ENCODE measurements at places on chromosomes 5 and 9.
A peak's percentile ranks its signal among the peaks of the same experiment; 100 is the strongest.

DNA sequence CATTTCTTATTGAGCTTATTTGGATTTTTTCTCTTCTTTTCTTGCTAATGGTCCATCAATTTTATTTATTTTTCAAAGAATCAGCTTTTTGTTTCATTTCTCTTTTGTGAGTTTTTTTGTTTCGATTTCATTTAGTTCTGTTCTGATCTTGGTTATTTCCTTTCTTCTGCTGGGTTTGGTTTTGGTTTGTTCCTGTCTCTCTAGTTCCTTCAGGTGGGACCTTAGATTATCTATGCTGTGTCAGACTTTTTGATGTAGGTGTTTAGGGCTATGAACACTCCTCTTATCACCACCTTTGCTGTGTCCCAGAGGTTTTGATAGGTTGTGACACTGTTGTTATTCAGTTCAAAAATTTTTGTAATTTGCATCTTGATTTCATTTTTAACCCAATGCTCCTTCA, 119.8 kb downstream of the GABRG2 start:
- DNase-seq = no peak

DNA sequence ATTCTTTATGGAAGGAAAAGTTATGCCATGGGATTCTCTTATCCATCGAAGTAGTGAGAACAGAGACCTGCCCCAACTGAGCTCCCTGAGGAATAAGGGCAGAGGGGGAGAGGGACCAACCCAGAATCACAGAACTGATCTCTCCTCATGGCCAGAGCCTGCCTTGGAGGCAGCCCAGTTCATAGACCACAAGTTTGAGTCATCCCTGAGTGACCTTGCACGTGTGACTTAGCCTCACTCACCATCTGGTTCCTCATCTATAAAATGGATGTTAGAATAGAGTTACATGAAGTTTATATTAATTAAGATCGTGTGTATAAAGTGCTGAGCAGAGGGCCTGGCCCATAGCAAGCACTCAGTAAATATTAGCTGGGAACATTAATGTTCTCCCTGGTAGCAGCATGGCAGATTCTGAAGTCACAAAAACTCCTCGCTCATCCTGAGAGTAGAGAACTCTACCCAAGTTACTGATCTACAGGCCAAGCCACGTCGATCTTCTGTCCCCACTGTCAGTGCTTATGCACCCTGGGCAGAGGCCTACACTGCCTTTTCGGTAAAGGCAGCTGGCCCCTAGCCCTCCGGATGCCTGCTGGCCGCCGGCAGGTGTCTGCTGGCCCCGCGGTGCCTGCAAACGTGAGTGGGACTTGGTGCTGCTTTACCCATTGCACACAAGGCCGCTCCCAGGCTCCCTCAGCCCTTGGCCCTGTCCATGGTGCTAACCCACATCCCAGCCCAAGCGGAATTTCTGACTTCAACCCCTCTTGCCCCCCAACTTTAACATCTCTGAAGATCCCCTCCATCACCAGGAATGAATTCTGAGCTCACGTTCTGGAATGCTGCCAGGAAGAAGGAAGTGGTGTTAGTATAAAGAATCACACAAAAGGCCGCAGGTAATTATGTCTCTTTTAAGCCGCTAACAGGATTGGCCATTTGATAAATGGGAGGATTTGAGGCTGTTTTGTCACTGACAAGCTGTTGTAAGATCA, 61.1 kb upstream of the ARAP3 start:
- DNase-seq = peak; percentile 30

DNA sequence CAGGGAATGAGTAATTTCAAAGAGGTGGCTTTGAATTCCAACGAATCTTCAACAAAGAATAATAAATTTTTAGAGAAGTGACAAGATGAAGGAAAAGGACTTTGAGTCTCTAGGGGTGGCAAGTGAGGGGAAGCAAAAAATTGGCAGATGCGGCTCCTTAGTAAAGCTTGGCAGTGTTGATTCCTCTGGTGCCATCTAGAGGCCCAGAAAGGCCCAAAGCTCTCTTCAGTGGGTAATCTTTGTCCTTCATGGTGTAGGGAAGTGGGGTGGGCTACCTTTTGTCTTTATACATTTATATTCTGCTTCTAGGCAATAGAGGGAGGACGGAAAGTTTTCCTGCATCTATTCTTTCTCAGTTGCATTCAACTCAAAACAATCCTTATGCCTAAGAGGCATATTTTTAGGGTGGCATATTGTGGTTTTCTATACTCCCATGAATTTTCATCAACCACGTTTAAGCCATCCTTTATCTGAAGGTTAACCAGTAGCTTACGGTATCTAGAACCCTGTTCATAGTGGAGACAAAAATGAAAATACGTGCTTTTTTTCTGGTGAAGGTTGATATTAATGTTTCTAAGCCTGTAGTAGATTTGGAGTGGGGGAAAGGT, 17.5 kb upstream of the ROPN1L start:
- DNase-seq = peak; percentile 46

- peak; percentile 84 for DNase-seq
Observed at GRCh38 chr9:133008824-133009223, 22.0 kb upstream of the GTF3C5 start.

DNA sequence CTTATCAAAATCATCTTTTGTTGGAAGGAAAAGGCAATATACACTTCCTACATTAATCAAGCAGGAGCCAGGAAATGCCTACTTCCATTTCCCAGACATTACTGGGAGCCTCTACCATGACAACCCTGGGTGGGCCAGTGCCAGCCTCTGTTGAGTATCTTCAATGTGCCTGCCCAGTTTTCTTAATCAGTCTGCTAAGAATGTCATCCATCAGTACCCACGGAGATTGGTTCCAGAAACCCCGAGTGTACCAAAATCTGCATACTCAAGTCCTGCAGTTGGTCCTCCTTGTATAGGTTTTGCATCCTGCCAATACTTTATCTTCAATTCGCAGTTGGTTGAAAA, 82.4 kb downstream of the MARCHF3 start:
- DNase-seq = no peak

GRCh38 chr9:73038613-73039012, 85.8 kb upstream of the ALDH1A1 start:
- no peak for DNase-seq

DNA sequence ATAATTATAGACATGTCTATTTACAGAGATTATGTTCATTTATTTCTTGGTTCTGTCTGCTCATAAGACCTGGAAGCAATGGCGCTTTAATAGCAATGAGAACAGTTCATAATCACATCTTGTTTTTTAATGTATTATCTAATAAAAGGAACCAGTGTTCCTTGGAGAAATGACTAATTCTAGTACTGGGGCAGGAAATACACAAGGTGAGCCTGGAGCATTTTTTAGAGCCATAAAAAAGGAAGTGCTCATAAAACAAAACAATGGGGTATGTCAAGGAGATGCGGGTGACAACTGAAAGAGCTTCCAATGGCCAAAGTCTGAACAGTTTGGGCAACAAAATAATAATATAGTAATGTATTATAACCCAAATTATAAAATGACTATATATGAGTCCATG, 531.9 kb upstream of the CHD1 start:
- no peak for DNase-seq

DNA sequence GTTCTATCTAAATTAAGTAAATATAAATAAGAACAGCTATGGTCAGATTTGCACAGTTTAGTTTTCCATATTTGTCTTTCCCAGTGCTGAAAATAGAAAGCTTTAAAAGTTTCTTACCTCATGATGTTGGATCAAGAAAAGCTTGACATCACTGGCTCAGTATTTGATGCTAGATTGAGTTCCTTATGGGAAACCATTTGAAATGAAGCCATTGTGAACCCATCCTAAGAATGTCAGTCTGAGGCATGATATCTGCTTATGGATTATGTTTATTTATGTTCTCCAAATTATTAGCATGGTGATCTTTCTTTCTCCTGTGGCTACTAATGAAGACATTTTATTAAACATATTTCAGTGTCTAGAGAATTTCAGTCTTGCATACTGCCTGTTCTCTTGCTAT, 143.0 kb downstream of the ADAMTSL1 start:
- no peak for DNase-seq

DNA sequence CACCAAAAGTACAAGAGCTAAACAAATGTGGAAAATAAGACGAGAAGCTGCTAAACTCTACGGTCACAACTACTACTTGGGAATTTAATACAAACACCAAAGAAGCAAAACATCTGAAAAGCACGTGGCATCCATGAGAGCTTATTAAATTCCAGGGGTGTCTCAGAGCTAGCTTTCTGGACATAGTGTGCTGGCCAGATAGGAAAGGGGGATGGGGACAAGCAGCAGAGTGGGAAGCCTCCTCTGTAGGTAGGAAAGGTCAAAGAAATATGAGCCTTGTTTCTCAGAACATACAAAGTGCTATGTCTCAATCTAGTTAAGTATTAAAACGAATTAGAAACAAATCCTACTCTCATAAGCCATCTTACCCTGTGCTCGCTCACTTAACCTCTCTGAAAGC, 51.3 kb upstream of the GOLPH3 start:
- no peak for DNase-seq

- DNase-seq = no peak
Observed at GRCh38 chr9:134989206-134990065, 71.7 kb upstream of the FCN1 start.

DNA sequence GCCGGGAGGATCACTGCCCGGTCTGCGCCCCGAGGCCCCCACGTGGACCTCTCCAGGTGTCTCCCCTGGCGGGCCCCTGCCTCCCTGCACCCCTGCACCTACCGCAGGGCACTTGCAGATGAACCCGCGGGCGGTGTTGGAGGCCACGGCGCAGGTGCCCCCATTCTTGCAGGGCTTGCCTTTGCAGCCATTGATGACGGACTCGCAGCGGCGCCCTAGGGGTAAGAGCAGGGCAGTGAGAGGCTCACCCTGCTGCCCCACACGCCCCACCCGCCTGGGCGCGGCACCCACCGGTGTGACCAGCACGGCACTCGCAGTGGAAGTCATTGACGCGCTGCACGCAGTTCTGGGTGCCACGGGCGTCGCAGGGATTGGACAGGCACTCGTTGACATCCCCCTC, 23.6 kb upstream of the SEC16A start:
- DNase-seq = no peak

DNA sequence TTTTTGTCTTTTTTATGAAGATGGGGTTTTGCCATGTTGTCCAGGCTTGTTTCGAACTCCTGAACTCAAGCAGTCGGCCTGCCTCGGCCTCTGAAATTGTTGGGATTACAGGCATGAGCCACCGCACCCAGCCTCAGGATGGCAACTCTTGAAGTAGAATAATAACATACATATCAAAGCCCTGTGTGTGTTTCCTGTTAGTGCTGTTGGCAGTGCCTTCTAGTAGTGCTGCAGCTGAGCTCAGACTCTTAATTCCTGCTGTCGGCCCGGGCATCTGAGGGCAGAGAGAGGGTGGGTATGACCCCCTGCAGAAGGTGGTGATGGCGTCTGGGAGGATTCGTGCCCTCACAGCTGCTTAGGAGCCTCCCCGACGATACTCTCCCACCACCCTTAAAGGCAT, 227.2 kb downstream of the PDZD2 start:
- no peak for DNase-seq

DNA sequence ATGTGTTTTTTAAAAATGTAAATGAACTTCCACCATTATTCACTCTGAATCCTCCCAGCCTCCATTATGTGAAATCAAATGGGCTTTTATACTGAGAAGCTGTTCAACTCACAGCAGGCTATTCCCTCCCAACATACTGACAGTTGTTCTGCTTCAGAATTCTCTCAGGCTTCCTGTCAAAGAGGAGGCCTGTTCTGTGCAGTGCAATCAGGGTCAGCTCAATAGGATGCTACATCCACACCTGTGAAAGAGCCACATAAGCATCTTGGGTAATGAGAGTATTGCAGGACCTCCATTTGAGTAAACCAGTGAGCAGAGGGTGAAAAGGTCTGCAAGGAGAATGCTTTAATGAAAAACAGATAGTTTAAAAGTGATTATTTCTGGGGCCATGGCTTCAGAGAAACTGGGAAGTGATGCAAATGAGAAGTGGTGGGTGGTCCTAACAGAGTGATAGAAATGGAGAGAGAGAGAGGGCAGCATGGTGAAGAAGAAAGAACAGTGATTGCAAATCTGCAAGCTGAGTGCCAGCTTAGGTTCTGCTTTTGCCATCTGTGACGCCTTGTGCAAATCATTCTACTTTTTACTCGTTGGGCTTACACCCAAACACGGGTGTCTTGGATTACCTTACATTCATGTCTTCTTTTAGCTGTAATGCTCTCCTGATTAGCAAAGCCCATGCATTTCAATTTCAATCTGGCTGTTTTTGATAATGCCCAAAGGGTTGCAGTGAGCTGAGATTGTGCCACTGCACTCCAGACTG, 202.5 kb upstream of the NMUR2 start:
- no peak for DNase-seq

- DNase-seq = no peak
Observed at GRCh38 chr5:82861701-82862100, 215.5 kb downstream of the TMEM167A start.

DNA sequence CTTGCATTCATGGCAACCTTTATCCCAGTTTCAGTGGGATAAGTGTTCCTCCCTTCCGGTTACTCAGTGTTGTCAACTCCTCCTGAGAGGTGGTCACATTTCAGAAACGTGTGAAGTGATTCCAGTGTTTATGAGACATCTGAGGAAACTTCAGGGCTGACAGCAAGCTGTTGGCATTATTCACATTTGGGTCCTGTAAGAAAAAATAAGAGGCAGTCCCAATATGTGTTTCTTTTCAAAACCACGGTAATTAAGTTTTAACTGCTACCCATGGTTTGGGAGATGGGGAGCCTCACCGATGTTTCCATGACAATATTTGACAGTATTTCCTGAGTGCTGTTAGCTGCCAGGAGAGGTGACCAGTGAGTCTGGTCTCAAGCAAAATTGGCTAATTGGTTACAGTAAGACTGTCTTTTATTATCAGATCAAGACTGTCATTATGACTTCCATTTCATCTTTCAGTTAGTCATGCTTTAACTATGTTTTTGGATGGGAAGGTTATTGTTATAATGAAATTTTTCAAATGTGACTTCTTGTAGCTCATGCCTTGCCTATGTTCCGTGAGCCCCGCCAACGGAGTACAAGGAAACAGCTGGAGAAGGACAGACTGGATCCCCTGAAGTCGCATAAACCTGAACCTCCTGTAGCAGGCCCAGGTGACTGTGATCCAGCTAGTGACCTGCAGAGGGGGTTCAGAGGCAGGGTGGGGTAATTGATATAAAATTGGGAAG, 115.3 kb downstream of the GDNF start:
- no peak for DNase-seq

- no peak for DNase-seq
Observed at GRCh38 chr5:123517476-123517875, 5.5 kb downstream of the CSNK1G3 start.

GRCh38 chr5:124309241-124309980, 437.0 kb downstream of the ZNF608 start:
- DNase-seq = no peak

- peak; percentile 84 for DNase-seq
Observed at GRCh38 chr9:77926371-77926878, 105.2 kb downstream of the GNAQ start.
